ENCODE measurements at places on chromosomes 5 and 9.

DNA sequence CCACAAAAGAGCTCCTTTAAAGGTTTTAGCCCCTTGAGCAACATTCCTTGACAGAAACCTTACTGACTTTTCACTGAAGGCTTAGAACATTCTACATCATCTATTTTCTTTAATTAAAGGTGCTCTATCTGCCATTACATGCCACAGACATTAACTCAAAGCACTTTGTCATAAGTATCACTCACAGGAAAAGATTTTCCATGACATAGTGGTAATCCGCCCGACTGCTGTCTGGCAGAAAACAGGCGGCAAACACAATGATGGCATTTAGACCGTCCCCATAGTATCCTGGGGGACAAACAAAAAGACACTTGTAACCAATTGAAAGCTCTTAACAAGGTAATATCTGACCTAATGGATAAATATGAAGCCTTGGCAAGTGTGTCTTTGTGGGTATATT lies 126.2 kb upstream of the PCA3 start:
- no peak for DNase-seq

DNA sequence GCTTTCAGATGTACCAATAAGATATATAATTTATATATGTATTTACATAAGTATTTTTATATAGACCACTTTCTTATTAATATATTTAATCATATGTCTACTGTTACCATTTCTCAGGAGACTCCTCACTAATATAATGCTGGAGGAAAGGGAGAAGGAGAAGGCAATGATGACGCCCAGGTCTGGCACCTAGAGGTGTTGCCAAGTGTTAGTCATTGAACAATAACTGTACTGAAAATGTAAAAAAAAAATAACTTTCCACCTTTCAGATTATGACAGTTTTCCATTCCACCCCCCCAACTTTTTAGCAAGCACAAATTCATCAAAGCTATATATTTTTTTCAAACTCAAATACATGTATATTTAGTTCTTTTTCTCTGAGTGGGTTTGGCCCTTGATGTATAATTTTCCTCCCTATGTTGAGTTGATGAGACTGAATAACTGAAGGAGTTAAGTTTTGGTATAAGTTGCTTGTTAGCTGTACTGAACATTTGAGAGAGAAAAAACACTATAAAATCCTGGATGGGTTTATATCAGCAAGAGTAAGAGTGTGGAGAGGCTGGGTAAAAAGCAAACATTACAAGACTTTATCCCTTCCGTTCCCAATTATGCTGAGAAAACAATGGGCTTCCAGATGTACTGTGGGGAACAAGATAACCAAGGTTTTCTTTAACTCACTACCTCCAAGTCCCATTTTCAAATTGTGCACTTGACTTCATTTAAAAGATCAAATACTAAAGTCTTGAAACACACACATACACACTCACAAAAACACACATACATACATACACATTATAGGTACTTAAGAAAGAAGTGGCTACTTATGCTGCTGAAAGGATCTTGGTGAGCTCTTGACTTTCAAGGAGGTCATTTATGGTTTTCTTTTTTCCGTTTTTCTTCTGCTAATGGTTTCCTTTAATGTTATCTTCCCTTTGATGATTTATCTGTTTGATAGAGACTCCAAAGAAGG lies 142.8 kb upstream of the IFNE start:
- DNase-seq, result no peak

DNA sequence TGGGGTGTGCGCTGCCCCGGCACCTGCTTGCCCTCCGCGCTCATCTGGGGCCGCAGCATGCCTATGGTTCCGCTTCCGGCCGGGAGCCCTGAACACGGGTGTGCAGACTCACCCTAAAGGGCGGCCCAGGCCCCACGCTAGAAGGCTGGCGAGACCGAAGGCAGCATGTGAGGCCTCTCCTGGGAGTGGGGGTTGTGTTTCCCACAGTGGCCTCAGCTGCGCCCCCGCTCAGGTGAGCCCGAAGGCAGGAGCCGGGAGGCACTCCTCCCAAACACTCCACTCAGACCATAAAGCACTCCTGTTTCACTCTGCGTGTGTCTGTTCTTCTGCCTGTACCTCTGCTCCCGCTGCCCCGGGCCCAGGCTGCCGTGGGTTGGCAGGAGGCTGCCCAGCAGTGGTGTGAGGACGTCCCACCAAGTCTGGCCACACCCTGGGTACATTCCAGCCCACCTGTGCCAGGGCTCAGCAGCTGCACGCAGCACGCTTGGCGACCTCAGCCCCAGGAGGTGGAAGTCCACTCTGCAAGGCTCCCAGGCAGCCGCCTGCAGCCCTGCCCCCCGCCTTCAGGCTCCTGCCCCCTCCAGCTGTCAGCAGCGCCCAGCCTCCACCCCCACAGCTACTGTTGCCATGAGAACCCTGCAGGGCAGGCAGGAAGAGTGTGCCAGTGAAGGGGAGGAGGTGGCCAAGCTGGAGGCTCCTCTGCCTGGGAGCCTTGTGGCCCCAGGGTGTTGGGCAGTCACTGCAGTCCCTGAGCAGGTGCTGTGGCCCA lies 1.2 kb upstream of the AJM1 start:
- no peak for DNase-seq

GRCh38 chr9:127166111-127166510 lies 43.7 kb upstream of the ANGPTL2 start:
- DNase-seq, result no peak

DNA sequence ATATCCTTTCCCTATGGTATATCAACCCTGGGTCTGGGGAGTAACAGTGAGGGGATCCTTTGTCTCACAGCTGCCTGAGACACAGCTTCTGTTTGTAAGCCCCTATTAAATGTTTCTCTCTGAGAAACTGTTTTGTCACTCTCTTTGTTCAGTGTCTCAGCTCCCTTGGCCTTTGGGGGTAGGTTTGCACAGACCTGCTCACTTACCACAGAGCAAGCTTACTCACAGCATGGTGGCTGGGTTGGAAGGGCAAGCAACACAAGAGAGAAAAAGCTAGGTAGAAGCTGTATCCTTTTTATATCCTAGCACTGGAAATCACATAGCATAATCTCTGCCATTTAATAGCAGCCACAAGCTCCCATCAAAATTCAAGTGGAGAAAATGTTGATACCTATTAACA lies 4.5 kb downstream of the BAAT start:
- no peak for DNase-seq

- DNase-seq, result no peak
Observed at GRCh38 chr5:176744584-176744965, 65.8 kb upstream of the UNC5A start.

DNA sequence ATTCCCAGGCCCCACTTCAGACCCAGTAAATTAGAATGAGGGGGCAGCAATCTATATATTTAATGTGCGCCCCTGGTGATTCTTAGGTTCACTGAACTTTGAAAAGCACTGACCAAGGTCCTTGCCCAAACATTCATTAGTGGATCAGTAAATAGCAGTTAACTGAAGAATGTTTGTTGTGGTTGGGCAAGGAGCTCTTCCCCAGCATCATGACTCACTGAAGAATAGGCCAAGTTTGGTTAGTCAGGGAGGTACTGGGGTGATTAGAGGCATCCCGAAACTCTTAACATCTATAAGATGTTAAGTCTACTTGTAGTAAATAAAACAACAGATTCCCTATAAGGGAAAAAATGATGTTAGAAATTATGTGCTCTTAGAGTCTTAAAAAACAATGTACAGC lies 833 bp upstream of the MROH2B start:
- no peak for DNase-seq

- DNase-seq, result no peak
Observed at GRCh38 chr9:16046713-16047112, 493.9 kb downstream of the CCDC171 start.

GRCh38 chr5:80569961-80570786 lies at the start of gene ANKRD34B:
ANKRD34B (minus strand) TSS chr5:80570280; CDS start chr5:80560019, 10,261 bp downstream.
- no peak for DNase-seq

DNA sequence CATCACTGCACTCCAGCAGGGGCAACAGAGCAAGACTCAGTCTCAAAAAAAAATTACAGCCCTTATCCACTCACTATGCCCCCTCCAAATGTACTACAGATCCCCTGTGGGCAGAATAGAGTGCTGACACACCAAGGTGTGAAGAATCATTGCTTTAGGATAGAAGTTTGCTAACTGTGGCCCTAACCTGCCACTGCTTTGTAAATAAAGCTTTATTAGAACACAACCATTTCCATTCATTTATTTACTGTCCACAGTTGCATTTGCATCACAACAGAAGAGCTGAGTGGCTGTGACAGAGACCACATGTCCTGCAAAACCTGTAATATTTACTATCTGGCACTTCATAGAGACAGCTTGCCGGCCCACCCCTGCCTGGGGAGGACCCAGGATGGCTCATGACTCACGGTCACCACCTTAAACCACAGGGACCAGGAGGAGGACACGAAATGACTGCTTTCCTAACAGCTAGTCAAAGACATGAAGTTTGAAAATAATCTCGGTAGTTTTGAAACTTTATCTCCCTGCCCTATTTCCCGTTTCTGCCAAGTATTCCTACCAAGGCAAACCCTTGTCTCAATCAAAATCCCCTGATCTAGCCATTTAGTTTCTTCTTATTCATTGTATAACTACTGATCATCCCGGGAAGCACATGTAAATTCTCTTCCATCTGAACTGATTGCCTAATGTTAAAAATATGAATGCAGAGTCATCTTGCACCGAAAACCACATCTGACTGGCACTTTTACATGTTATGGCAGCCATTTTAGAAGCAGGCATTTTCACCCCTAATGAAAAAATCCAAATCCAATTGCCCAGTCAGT lies 206.1 kb downstream of the SLIT3 start:
- DNase-seq, result no peak
